Right lobe of liver (tissue), 6 donors: ENCODE measurements at places on chromosomes 1 and 21. TPM values are rescaled to one million over a fixed set of nuclear protein-coding genes. Genes with fewer than 3 reads are reported as not detected.
A peak's percentile ranks its signal among the peaks of the same experiment; 100 is the strongest.

DNA sequence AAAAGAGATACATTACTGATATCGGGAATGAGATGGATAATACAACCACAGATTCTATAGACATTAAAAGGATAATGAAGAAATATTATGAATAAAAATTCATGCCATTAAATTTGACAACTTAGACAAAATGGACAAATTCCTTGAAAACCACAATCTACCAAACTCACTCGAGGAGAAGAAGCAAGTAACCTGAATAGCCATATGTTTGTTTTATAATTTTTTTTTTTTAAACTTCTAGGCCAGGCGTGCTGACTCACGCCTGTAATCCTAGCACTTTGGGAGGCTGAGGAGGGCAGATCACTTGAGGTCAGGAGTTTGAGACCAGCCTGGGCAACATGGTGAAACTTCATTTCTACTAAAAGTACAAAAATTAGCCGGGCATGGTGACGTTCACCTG lies 327.9 kb downstream of the VAV3 start:
- no peak for DNase-seq

INPP5B gene
- 17.9 TPM for total RNA-seq

- DNase-seq = no peak
Observed at GRCh38 chr1:161382214-161383019, 14.7 kb upstream of the CFAP126 start.

SEC16B gene
- 44.4 TPM for total RNA-seq

GRCh38 chr1:194829492-194829891 lies 1643.1 kb upstream of the B3GALT2 start:
- no peak for DNase-seq

AGRN gene
- total RNA-seq = 44.5 TPM

- no peak for DNase-seq
Observed at GRCh38 chr1:207227131-207227630, 94.3 kb upstream of the CD55 start.

TDRD10 gene
- 1.7 TPM for total RNA-seq

GRCh38 chr1:1487701-1488100 lies 16.1 kb downstream of the ATAD3B start:
- DNase-seq = no peak

- no peak for DNase-seq
Observed at GRCh38 chr1:97094247-97094972, 372.8 kb downstream of the PTBP2 start.

DNA sequence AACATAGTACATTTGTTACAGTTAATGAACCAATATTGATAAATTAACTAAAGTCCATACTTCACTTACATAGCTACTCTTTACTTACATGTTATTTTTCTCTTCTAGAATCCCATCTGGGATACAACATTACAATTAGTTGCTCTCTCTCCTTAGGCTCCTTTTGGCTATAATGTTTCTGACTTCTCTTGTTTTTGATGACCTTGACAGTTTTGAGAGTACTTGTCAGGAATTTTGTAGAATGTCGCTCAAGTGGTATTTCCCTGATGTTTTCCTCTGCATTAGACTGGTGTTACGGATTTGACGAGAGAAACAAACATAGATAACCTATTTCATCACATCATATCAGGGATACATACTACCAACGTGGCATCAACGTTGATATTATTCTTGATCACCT lies 925.4 kb upstream of the TMPRSS15 start:
- DNase-seq = no peak

GRCh38 chr1:102891868-102892625 lies 216.3 kb downstream of the COL11A1 start:
- DNase-seq = no peak

SLAMF7 gene
- 0.86 TPM for total RNA-seq

GRCh38 chr1:1182491-1183220 lies 9.0 kb downstream of the TTLL10 start:
- peak; percentile 53 for DNase-seq

GRCh38 chr1:154158307-154159125 lies 3.6 kb upstream of the NUP210L start:
- no peak for DNase-seq

CELA2B gene
- not detected for total RNA-seq

GRCh38 chr1:247456914-247457639 lies 827 bp downstream of the OR2B11 start:
- no peak for DNase-seq

DNA sequence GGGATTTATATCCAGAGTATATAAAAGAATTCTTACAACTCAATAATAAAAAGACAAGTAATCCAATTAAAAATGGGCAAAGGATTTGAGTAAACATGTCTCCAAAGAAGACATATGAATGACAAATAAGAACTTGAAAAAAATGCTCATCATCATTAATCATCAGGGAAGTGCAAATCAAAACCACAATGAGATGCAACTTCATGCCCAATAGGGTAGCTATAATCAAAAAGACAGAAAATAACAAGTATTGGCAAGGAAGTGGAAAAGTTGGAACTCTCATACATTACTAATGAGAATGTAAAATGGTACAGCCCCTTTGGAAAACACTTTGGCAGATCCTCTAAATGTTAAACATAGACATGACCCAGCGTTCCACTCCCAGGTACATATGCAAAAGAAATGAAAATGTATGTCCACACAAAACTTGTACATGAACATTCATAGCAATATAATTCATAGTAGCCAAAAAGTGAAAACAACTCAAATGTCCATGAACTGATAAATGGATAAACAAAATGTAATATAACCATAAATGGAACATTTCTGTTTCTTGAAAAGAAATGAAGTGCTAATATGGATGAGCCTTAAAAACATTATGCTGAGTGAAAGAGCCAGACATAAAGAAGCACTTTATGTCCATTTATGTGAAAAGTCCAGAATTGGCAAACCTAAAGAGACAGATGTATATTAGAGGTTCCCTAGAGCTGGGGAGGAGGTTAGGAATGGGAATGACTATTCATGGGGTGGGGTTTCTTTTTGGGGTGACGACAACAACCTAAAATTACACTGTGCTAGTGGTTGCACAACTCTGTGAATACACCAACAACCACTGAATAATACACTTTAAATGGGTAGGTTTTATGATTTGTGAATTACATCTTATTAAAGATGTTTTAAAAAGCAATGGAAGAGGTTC lies 259.7 kb downstream of the RHOU start:
- DNase-seq = no peak

- no peak for DNase-seq
Observed at GRCh38 chr1:67882196-67882958, 49.1 kb upstream of the GNG12 start.

GRCh38 chr1:84998642-84999280 lies 1.8 kb upstream of the MCOLN2 start:
- no peak for DNase-seq

GRCh38 chr1:234647758-234648157 lies 37.8 kb upstream of the IRF2BP2 start:
- DNase-seq = no peak

- no peak for DNase-seq
Observed at GRCh38 chr1:204858363-204858821, 12.3 kb upstream of the NFASC start.

DNA sequence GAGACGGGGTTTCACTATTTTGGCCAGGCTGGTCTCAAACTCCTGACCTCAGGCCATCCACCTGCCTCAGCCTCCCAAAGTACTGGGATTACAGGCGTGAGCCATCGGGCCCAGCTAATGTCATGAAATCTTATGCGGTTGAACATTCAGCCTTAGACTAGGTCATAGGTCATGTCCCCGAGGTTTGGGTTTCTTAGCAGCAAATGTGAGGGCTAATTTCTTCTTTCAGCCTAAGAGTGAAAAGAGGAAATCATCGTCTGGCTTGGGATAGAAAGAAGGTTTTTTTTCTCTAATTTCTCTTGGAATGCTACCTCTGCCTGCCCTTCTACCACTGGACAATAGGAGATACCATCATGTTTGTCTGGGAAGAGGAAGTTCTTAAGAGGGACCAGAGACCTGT lies 18.0 kb upstream of the PIK3CD start:
- DNase-seq = no peak

- peak; percentile 12 for DNase-seq
Observed at GRCh38 chr1:195097316-195097715, 1510.9 kb downstream of the KCNT2 start.

OR2T29 gene
- not detected for total RNA-seq

DNA sequence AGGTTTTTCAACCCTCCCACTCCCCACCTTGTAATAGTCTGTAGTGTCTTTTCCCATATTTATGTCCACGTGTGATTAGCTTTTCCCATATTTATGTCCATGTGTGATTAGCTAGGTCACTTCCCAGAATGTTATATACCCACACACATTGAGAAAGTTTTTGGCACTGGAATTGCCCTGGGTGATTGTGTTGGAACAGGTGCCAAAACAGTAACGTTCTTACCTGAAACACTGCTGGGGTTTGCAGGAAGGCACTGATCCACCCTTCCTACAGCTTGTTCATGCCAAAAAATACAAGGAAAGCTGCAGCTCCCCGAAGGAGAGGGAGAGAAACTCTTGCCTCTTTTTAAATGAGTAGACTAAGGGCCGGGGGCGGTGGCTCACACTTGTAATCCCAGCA lies 68.0 kb upstream of the CXADR start:
- no peak for DNase-seq

DNA sequence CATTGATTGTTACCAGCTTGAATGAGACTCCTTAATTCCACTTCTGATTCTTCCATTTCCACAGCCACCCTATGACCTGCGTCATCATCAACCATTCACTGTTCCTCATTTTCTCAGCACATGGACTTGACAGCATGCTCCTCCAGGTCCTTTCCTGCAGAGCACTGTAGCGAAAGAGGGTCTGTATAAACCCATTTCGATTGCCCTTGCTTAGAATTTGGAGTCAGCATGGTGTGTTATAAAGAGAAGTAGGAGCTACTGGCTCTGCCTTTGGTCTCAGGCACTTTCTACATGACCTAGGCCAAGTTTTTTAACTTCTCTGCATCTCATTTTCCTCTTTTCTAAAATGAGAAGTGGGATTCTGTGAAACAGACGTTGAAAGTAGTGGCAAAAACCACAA lies 133.8 kb downstream of the AK5 start:
- DNase-seq = no peak

GRCh38 chr21:41684381-41685245 lies 82.2 kb downstream of the RIPK4 start:
- no peak for DNase-seq

DNA sequence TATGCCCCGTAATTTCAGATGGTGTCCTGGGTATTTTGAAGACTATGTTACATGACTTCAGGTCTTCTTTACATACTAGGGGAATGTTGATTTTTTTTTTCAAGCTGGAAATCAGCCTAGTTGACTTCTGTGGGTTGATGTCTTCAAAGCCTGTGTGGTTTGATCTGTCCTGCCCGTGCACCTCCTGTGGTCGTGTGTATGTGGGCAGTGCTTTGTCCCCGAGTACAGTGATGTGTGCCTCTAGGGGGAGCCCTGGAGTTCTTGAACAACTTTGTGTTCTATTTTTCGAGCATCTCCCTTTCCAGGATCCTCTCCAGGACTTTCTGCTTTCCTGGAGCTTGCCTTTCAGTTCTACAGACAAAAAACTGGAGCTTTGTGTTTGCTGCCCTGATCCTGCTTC lies 28.9 kb downstream of the OBSCN start:
- DNase-seq = no peak

PDC gene
- not detected for total RNA-seq

OR6K6 gene
- total RNA-seq = not detected

DNA sequence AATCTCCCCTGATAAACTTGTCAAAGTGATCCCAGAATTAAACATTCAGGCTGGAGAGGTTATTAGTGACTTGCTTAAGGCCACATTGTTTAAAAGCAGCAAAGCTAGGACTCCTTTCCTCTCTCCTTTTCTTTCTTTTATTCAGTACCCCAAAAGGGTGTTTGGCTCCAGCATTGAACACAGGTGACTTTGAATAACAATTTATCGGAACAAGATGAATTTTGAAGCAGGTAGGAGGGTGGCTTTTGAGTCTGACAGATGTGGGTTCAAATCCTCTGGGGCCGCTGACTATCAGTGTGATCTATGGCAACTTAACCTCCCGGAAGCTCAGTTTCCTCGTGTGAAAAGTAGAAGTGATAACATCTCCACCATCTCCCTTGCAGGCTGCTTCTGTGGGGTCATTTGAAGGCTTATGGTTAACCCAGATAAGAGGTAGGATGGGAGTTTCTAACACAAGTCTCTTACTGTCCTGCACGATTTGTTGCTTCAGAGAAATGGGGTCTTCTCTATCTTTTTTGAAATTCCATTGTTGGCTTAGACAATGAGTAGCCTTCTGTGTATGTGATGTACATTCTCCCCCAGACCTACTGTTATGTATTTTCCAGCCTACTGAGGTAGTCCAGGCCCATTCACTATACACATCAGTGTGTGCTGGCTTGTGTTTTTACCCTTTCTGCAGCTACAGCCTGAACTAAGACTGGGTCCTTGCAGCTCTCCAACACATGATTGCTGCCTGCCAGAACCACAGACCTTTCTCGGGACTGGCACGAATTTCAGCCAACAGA lies 29.0 kb downstream of the JUN start:
- DNase-seq = no peak

GRCh38 chr1:109392037-109392787 lies 5.5 kb downstream of the SORT1 start:
- DNase-seq = no peak

GRCh38 chr1:226029093-226029496 lies 30.0 kb upstream of the SDE2 start:
- DNase-seq = peak; percentile 77

- no peak for DNase-seq
Observed at GRCh38 chr1:216910081-216910840, 187.0 kb upstream of the ESRRG start.

DNA sequence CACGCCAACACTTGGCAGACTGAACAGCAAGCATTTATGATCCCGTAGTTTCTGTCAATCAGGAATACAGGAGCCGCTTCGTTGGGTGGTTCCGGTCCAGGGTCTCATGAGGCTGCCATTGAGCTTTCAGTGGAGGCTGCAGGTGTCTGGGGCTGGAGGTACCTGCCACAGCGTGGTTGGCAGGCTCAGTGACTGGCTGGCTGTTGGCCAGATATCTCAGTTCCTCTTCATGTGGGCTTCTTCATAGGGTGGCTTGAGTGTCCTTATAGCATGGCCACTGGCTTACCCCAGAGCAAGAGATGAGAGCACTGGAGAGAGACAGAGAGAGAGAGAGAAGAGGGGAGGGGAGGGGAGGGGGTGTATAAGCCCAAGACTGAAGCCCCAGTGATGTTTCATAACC lies 29.3 kb downstream of the PIK3CD start:
- DNase-seq = no peak

GRCh38 chr1:51324251-51325010 lies 5.9 kb downstream of the TTC39A start:
- DNase-seq = peak; percentile 2
